Naive thymus-derived CD8-positive, alpha-beta T cell (primary cell): ENCODE measurements at places on chromosomes 1 and 21.

GRCh38 chr1:118739501-118739900, 248.6 kb downstream of the TBX15 start:
- no peak for DNase-seq

DNA sequence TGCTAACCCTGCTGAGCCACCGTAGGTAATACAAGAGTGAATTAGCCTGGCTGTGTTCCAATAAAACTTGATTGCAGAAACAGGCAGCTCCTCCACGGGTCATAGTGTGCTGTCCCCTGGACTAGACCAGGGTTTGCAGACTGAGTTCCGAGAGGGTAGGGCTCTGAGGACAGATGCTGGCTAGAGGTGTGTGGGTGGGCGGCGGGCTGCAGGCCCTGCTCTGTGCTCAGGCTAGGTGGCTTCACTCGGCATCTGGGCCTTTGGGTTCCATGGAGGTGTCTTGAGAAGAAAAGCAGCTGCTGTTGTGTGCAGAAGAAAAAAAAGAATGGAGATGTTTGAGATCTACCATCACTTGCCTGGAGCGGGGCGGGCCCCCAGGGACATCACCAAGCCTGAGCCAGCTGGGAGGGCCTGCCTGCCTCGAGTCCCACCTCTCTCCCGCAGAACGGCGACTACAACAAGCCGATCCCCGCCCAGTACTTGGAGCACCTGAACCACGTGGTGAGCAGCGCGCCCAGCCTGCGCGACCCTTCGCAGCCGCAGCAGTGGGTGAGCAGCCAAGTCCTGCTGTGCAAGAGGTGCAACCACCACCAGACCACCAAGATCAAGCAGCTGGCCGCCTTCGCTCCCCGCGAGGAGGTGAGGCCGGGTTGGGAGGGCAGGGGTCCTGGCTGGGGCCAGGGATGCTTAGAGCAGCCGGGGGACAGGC, 7.9 kb downstream of the TMEM201 start:
- DNase-seq, result no peak

DNA sequence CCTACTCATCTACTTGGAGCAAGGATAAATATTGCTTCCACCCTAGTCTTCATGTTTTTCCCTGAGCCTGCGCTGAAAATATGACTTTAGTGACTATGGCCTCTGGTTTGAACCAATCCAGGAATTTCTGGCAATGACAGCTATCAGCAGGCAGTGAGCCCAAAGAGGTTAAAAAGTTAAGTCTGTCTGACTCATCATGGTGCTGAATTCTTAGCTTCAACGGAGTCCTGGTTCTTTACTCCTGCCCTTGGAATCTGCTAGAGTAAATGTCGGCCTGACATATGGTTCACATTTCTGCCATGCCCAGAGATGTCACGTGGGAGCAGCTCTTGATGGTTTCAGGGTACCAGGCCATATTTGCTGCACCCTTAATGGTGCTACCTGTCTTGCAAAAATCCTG, 351.6 kb upstream of the PLXNA2 start:
- DNase-seq, result no peak

DNA sequence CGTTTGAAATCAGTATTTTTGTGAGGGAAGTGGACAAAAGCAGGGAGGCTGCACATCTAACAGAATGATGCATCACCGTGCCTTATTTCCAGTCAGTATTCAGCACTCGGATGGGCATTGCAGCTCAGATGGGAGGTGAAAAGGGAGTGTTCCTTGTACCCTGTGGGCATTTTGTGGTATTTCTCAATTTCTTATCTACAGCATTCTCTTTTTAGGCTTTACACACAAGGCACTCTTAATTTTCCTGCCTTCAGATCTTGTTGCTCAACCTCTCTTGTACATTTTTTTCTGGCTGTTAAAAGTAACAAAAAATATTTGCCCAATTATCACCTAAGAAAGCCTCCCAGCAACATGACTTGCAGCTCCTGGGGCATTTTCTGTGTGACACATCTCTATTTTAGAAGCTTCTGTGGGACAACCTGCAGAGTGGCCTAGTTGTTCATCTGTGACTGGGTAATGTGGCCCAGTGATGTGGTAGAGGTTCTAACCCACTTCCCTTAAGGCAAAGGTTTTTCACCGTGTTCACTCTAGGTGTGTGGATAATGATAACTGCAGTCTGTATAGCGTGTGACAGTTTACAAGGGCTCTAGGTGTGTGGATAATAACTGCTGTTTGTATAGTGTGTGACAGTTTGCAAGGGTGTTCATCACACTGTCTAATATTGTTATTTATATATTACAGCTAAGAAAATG, 257.2 kb downstream of the PTGER3 start:
- no peak for DNase-seq

- no peak for DNase-seq
These were observed 166.5 kb downstream of the SDCCAG8 start for GRCh38 chr1:243422362-243422761.
